ENCODE measurements at places on chromosomes 13 and 19.

DNA sequence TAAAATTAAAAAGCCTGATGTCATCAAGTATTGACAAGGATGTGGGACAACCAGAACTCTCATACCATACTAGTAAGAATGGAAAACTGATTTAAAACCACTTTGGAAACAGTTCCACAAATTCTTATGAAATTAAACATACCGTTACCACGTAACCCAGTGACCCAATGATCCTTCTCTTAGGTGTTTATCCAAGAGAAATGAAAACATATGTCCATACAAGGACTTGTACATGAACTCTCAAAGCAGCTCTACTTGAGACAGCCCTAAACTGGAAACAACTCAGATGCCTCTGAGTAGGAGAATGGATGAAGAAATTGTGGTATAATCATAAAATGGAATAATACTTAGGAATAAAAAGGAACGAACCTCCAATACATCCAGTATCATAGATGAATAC is 27.6 kb downstream of the SLC6A16 start:
- no peak for DNase-seq

DNA sequence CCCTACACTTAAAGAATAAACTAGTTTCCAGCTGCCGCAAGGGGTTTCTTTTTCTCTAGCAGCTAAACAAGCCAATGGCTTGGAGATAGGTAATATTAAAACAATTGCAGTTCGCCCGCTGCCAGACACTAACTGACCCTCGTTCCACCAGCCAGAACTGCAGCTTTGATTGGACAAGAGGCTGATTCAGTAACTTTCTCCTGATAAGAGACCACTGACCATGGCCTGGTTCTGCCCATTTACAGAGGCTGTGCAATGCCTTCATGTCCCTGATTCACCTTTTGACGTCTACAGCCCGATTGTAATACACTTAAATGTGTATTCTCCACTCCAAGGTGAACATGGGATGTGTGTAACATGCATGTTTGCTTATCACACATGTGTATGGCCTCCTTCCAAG is 12.8 kb upstream of the C19orf12 start:
- no peak for DNase-seq

DNA sequence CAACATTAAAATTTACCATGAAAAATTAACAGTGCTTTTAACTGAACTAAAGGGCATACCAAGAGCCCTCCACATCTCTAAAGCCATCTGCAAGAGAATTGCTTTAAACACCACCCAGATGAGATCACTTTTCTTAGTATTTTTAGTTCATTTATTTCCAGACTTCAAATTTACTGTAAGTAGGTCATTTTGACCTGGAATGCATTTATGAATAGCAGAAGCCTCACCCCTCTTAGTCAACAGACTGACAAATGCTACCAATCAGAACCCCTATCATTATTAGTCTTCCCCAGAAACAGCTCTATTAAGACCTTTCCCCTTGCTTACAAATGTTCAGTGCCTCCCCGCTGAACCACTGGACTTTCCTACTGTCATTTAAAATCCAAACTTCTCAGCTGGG is 27.3 kb downstream of the RUBCNL start:
- DNase-seq: no peak

DNA sequence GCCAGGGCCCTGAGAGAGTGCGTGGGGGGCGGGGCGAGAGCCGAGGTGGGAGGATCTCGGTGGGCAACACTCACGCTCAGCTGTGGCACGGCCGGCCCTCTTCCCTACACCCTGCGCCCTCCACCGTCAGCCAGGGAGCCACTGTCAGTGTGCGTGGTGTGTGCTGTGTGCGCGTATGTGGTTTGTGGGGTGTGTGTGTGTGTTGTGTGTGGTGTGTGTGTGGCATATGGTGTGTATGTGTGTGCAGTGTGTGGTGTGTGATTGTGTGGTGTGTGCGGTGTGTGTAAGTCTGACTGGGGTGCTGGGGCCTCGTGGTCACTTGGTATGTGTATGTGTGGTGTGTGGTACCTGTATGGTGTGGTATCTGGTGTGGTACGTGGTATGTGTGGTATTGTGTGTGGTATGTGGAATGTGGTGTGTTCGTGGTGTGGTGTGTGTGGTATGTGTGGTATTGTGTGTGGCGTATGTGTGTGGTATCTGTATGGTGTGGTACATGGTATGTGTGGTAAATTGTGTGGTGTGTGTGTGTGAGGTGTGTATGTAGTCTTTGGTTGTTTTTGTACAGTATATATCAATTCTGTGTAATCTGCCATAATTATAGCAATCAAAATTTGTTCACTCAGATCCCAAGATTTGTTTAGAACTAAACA is 5.1 kb downstream of the GRK1 start:
- no peak for DNase-seq

DNA sequence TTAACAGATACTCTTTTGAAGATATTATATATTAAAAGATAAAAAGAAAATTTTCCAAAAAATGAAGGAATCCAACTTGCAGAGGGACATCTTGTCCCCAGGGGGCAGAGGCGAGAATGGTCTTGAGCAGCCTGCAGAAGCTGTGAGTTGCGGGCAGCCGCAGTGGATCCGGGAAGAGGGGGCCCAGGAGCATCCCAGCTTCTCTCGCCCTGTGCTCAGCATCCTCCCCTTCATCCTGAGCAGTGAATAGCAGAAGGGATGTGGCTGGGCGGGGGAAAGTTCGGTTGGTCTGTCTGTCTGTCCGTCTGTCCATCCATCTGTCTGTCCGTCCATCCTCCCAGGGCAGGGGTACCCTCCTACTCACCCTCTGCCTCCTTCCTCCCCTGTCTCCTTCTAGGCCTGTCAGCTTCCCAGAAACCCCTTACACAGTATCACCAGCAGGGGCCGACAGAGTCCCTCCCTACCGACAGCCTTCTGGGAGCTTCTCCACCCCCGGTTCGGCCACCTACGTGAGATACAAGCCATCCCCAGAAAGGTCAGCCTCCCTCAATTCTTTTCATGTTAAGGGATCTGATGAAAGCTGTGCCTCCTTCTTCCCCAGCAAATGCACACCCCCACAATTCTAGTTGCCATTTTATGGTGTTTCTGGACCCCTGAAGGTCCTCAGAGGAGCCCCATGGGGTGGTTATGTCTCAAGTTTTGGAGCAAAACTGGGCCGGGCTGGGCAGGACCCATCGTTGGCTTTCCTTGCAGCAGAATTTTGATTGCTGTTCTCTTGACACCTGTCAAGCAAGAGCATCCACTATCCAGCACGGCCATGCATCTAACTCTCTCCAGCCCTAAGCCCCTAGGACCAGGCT is 81.6 kb downstream of the DPF1 start:
- DNase-seq: peak; percentile 66

- DNase-seq: no peak
Measured at GRCh38 chr13:50359041-50359367, 343.8 kb downstream of the KCNRG start.

DNA sequence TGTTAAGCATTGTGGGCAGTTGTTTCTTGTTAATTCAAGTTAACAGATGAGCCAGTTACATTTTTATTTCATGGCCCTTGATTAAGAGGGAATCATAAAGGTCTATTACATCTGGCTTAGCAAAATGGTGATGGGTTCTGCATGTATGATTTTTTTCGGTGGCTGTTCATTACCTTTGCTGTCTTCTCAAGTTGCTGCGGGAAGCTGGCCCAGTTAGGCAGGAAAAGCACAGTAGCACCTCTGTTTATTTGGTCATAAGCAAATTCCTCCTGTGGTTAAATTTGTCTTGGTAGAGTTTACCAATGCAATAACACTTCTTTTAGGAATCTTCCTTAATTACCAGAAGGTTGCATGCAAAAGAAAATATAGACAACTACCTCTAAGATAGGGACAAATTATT is 104.5 kb downstream of the FRY start:
- DNase-seq: no peak

DNA sequence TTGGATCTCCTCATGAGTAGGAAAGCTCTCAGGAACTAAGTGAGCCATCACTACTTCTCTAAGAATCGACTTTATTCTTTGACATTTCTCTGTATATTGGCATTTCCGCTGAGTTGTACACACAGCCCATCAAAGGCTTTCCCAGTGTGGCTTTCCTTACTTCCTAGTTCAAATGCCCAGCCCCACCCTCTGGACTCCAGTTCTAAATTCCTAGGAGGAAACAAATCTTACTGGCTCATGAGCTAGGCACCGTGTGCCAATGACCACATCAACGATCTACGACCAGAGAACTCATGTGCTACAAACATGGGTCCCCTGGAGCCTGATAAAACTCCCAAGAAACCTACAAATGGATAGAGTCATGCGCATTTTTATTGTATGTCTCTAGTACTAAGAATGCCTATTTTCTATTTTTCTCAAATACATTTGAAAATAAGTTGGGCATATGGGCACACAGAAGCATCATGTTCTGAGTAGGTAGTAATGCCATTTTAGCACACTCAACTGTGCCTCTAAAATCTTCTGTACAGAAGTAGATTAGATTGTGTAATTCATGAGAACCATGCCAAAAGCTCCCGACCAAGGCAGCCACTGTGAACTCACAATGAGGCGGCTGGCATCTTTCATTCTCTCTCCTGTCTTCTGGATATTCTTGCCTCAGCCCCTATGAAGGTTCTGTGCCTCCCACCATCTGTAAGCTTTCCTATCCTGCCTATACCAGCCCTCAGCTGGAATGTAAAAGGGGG is 10.5 kb upstream of the RAP2A start:
- DNase-seq: no peak

- no peak for DNase-seq
Measured at GRCh38 chr19:6056282-6056741, 54.0 kb downstream of the RFX2 start.

DNA sequence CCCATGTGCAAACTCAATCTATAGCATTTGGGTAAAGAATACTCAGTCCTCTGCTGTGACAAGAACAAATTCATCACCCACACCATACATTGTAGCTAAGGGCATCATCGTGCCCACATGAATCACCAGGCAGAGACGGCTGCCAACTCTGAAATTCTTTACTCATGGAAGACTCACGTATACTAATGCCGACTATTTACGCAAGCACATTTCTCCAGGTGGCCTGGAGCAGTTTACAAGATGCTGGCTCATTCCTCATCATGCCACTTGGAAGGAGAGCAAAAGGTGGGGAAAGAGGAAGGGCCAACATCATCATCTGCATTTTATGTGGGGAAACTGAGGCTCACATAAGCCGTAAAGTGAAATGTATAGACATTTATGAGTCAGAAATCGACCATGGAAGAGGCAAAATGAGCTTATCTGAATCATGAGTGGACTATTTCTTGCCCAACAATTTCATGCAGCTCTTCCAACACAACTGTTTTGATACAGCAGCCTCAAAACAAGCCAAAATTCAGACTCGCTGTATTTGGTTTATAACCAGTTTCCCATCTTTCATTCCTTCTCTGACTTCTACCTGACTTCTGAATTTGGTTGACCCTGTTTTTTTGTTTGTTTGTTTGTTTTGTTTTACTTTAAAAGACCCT is 213.9 kb upstream of the SERP2 start:
- DNase-seq: no peak

DNA sequence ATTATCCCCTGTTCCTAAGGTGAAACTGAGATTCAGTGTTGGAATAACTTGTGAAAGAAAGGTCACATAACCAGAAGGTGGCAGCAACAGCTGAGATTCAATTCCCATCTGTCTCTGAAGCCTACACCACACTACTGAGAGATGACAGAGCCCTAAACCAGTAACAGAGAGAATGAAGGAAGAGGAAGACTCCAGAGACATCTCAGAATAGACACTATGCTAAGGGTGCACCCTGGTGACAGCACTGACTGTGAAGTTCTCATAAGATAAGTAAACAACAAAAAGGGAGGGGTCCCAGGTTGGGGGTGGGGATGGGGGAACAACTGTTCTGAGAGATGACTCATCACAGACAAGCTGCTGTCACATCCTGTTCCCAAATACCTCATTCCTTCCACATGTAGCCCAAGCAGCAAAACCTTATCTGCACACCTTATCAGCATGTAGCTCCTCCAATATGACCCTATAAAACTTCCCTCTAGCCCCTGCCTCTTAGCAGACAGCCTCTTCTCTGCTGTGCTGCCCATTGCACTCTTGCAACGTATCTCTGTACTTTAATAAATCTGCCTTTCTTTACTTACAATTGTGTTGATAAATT is 46.5 kb downstream of the UTP14C start:
- DNase-seq: peak; percentile 37

DNA sequence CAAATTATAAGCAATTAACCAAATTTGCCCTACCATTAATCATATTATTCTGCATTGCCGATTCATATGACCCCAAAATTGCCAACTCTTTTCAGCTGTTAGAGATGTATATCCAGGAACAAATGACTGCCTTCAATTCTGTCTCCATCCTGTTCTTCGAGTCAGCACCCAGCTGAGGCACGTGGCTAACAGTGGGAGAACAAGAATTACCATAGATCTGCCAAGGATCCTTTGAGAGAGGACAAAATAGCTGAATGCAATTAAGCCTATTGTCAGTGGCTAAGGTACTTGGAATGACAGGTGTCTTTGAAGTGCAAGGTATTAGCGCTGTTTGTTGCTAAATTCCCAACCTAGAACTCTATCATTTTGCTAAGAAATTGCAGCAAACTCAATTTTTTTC is 426.1 kb downstream of the TSHZ3 start:
- DNase-seq: no peak

DNA sequence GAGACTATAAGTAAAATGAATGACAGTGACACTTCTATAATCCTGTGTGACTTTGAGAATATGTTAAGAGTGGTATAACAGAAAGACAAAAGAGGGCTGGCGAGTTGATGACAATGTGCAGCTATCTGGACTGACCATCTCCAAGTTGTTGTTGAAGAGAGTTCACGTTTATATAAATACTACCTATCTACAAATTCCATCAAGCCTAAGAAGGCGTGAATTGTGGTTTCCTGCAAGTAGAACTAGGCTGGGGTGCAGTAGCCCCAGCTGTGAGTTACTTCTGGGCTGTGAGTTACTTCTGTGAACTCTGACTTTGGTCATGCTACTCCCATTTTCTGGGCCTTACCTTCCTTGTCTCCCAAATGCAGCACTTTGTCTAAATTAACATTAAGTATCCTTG is 561.0 kb downstream of the TBC1D4 start:
- DNase-seq: no peak

- no peak for DNase-seq
Measured at GRCh38 chr19:12975221-12975741, 5.9 kb downstream of the DAND5 start.

DNA sequence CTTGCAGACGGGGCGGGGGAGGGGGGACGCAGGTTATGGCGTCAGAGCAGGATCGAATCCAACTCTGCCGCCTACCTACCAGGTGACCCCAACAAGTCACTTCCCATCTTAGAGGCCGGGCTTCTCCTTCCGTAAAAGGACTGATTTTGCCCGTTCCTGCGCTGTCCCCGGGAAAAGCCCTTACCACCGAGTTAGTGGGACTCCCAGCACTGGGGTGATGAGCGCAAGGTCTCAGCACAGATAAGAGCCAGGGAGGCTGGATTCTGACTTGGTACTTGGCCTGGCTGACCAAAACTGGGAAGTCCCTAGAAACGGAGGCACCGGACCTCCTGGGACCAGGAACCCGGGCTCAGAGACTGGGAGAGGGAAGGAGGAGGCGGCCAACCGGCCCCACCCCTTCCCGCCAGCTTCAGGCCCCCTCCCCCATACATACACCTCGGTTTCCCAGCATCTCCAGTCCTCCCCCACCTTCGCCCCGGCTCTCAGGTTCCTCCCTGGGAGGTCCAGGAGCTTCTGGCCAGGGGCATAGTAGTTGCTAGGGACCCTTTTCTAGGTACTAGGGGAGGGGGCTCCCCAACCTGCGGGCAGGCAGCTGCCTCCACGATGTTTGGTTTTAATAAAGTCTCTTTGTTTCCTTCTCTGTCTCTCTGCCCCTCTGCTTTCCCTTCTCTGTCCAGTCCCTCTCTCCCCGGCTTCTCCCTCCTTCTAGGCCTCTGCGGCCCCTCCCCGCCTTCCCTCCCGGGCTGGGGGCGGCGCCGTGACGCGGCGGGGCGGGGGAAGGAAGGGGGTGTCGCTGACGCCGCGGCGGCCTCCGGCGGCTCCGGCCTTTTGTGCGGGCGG is at the start of gene GRAMD1A:
Gene GRAMD1A, plus strand, starts transcription at position 826 of the 840 bp plus-strand sequence. CDS start 156 bp downstream, outside the sequence.
- peak; percentile 87 for DNase-seq

Measured in stimulated activated CD4-positive, alpha-beta T cell treated with anti-CD3 and anti-CD28 coated beads, Interleukin-15, amount 100 ng/mL, for 24 hours (primary cell).